ENCODE measurements at places on chromosomes 12 and 14.

DNA sequence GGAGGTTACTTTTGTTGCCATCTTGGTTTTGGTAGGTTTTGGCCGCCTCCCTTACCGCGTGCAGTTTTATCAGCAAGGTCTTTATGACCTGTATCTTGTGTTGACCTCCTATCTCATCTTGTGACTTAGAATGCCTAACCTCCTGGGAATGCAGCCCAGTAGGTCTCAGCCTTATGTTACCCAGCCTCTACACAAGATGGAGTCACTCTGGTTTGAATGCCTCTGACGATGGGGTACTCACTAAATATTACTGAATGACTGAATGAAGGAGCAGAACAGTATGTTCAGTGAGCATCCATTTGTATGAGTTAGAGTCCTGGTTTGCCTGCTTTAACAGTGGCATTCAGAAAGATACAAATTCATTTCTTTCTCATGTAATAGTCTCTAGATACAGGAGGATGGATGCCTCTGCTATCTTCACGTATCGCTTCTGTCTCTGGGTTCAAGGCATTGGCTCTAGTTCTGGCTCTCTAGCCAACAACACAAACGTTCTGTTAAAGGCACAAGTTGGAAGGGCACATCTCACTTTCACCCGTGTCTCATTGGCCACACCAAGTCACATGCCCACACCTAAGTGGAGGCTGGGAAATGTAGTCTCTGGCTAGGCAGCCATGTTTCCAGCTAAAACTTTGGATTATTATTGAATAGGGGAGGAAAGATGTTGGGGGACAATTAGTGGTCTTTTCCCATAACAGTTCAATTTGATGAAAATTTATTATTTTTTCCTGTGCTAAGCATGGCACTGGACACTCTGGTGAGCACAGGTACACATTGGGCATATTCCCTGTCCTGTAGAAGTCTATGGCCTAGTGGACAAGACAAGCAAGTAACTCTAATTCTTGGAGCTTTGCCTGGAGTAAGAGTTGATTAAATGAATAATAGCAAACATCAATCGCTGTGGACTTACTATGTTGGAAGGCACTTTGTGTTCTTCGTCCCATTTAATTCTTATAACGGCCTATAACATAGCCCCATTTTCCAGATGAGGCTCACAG is 75.2 kb upstream of the RPH3A start:
- no peak for DNase-seq

DNA sequence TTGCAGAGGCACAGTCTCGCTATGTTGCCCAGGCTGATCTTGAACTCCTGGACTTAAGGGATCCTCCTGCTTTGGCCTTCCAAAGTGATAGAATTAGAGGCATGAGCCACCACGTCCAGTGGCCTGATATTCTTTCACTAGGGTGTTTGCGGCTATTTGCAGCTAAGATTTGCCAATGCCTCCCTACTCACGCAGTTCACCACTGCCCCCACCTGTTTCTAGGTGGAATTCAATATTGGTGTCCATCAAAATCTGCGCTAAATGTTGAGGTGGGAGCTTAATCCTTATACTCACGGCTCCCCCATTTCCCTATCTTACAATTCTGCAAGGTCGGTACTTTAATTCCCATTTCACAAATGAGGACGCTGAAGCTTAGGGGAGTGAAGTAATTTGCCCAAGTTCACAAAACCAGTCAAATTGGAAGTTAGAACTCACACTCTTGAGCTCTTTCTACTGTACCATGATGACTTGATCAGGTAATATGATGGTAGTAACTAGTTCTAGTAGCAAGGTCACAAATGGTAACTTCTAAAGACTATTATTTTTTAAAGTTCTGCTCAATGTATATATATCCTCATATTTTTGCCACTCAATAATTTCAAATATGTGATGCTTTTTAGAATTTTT is 22.1 kb upstream of the LRRC9 start:
- DNase-seq = no peak

DNA sequence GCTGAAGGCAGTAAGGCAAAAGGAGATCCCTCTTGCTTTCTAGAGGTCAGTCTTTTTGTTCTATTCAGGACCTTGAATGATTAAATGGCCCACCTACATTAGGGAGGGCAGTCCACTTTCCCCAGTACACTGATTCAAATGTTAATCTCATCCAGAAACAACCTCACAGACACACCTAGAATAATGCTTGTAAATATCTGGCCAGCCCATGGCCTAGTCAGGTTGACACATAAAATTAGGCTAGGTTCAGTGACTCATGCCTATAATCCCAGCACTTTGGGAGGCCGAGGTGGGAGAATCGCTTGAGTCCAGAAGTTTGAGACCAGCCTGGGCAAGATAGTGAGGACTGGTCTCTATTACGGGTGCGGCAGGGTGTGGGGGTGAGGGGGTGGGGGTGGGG is 43.5 kb downstream of the MIPOL1 start:
- DNase-seq = no peak

GRCh38 chr12:79769189-79769859 is 78.6 kb upstream of the PAWR start:
- DNase-seq = no peak

DNA sequence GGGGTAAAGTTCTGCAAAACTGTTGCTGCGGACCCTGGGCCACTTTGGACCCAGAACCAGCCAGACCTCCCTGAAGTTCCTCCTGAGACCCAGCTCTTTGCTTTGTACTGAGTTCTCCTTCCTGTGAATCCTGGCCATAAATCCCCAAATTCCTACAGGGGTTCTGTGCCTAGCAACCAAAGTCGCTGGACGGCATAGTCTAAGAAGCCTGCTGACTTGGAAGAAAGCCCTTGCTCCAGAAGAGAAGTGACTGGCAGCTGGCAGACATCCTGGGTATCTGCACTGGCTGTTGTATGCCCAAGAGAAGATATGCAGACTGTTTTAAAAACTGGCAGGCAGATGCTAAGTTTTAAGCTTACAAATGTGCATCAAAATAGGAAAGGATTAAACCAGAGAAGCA is 99.9 kb upstream of the SLC24A4 start:
- DNase-seq = no peak

All from stimulated activated CD8-positive, alpha-beta memory T cell treated with anti-CD3 and anti-CD28 coated beads, Interleukin-15, amount 100 ng/mL, for 24 hours (primary cell).